ENCODE measurements at places on chromosomes 2 and 18.
A peak's percentile ranks its signal among the peaks of the same experiment; 100 is the strongest.

- DNase-seq = no peak
Measured at GRCh38 chr2:9573840-9574239, 18.2 kb upstream of the ADAM17 start.

GRCh38 chr2:67985586-67985985 is 77.2 kb downstream of the C1D start:
- DNase-seq = no peak

DNA sequence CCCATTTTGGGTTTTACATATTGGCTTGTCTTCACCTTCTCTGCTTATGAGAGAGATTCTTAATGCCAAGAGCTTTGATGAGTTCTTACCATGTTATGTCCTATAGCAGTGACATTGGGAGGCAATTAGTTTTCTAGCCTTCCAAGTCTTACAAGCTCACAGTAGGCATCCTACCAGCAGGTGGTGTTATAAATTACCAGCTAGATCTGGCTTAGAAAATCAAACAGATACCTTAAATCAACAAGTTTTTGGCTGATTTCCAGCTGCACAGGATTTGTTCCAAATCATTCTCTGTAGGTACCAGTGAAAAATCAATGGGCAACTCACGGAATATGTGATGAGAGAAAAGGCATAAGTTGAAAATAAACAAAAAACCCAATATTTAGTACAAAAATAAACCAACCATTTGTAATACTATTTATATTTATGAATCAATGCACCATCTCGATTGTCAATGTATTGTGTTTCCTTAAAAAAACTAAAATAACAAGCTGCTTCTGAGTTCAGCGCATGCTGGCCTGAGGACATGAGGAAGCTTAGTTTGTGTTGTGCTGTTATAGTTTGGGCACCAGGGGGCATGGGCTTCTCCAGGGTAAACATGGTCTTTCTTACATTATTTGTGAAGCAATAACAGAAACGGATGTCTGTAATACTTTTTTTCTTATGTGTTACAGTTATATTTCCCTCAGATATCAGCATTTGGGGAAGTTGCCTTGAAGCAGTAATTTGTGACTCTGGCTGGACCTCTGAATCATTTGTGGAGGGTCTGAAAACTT is 34.1 kb upstream of the NXPH2 start:
- DNase-seq = no peak

DNA sequence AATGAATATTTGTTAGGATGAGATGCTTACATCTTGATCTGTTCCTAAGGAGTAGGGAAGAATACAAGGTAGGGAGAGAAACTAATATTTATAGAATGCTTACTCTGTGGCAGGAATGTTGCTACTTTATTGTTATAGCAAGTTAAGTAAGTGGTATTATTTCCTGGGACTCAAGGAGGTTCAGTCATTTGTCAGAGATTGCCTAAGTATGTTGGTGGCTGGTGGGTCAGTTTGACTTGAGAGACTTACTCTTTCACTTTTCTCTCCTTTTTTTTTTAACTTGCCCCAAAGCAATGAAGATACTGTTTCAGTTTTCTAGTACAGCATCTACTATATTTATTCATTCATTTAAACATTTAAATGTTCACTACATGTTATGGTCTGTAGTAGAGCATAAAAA is 209.2 kb upstream of the STON1 start:
- DNase-seq = no peak

DNA sequence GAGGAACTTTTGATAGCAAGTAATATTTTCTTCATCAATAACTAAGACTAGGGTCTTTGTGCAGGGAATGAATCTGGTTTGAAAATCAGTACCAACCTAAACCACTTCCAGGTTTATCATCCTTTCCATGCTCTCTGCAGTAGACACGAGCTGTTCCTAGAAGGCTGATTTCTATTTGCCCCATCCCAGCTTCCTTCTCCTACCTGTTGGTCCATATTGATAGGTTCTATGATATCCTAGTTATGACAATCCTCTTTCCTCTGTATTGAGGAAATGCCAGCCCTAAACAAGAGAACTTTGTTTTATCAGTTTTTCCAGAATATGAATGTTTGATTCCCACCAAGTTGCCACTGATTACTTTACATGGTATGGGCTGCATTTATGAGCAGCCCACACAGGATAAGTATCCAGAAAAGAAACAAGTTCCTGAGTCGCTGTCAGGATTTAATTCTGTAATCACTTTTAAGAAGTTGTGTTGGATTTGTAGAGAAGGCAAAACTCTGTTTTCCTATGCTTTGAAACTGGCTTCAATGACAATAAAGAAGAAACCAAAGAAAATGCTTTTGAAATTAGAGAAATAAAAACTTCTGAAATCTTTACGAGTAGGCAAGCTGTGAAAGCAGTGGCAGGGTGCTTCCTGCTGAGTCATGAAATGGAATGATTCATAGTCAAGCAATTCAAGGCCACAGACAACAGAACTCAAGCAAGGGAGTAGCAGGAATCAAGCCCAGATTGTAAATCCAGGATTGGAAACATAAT is 37.3 kb upstream of the TANK start:
- DNase-seq = peak; percentile 89
